ENCODE measurements at places on chromosomes 7 and 10.

DNA sequence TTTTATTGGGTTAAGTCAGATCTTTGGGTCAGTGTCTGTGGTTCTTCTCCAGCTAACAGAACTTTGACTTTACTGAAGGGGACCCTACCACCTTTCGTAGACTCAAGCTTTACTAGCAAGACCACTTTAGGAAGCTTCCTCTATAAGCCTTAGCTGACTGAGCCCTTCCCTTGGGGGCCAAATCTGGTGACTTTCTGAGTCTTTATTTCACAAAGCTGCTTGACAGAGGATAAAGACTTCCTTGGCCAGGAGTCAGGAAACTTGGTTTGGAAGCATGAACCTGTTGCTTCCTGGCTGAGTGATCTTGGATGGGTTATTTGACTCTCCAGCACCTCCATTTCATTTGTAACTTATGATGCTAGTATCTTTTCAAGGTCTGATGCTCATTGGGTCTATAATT is 466.7 kb downstream of the TYW1 start:
- no peak for DNase-seq

- DNase-seq = no peak
Measured at GRCh38 chr7:123604739-123605138, 3.1 kb downstream of the ASB15 start.

DNA sequence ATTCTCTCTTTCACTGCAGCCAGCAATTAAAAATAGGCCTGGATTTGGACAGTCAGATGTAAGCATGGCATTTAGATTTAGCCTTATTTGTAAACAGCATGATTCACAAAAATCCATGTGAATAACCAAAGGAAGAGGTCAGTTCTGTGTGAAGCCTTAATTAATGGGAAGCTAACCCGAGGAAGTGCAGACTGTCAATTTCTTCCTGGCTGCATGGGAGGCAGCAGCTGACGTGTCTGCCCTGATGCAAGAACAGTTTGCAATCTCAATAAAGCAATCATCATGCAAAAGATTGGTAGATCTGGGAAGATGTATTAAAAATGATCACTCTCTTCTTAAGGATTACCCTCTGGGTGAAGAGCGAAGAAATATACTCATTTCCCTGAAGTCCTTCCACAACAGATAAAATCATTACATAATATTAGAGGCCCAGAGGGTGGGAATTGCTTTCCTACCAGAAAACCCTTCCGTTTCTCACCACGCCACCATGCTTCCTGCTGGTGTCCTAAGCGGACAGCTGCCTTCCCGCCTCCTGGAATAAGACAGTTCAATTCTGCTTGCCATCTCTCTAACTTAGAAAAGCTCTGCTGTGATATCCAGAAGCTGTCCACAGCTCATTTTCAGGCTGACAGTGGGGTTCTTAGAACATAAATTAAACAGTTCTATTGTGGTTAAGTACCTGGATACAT is 526.7 kb upstream of the NRP1 start:
- no peak for DNase-seq

DNA sequence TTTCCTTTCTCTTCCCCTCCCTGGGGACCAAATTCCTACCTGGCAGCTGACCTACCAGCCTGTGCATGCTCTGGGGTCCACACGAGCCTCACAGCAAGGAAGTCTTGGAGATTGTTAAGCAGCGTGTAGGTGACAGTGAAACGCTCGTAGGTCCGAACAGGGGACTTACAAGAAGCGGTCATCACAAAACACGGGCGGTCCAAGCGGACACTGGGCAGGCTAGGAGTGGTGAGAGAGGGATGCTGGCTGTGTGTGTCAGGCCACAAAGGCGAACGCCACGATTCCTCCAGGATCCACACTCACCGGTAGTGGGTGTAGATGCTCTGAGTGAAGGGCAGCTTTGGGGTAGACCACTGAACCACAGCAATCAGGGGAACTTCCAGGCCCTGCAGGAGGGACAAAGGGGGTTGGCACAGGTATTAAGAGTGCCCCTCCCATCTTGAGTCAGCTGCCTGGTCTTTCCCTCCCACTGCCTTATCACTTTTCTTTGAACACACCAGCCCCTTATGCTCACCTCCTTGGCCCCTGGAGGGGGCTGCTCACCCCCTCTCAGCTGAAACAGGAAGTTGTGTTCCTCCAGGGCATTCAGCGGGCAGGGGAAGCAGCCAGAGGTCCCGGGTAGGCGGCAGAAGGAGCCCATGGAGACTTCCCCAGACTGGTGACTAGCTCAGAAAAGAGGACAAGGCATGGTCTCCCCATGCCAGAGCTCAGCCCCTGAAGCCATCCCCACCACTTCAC is 2.0 kb downstream of the TRAPPC14 start:
- DNase-seq = peak; percentile 50

- DNase-seq = no peak
Measured at GRCh38 chr7:10677668-10678232, 295.9 kb upstream of the PHF14 start.

DNA sequence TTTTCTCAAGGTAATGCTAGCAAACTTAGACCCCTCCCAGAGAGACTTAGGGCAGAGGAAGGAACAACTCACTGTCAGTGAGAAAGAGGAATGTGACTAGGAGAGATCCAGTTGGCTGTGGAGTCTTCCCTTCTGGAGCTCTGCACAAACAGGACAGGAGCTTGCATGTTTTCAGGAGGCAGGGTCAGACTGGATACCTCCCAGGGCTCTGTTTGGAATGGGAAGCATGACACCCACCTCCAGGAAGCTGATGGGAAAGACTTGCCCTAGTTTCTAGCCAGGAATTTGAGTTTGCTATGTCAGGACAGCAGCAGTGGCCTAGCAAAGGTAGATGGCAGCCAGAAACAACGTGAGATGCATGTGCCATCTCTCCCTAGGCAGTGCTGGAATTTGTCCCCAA is 40.6 kb downstream of the GHRHR start:
- peak; percentile 51 for DNase-seq

DNA sequence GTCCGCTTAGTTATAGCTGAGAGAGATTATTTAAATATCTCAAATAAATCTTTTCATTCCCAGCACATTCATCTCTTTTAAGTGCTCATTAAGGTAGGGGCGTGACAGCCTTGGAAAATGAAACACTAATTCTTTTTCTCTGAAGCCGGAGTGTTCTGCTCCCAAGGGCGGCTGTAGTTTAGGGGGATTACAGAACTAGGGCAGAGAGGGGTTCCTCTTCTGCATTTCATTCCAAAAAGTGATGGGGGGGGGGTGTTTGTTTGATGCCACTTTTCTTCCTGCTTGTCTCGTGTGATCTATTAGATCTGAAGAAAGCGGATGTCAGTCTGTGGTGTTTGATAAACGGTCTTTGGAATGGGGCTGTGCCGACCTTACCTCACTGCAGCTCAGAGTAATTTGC is 506.5 kb upstream of the MGMT start:
- no peak for DNase-seq
